ENCODE measurements at places on chromosomes 5 and 9. TPM values are rescaled to one million over a fixed set of nuclear protein-coding genes. Genes with fewer than 3 reads are reported as not detected.

- no peak for DNase-seq
These were observed 743.0 kb downstream of the KCTD16 start for GRCh38 chr5:144913661-144914060.

GRCh38 chr5:10049858-10050455, 199.7 kb downstream of the ATPSCKMT start:
- DNase-seq, result no peak

- DNase-seq, result no peak
These were observed 3.4 kb downstream of the IL13 start for GRCh38 chr5:132661231-132662003.

DNA sequence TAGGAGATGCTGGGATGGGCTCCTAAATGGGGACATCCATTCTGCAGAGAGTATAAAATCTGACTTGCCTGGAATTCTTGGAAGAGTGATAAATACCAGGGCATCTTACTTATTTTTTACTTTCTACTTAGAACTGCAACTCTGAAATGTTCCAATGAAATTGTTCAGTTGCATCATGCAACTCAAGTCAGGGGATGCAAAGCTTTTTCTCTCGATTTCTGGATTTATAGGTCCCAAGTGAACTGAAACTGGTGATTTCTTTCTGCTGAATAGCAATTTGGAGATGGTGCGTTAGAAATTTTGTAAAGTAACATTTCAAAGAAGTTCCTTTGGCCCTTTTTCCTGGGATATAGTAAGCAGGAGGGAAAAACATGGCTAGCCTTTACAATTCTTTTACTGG, 238.4 kb upstream of the CD180 start:
- DNase-seq, result no peak

GRCh38 chr5:28117691-28118090, 1079.3 kb upstream of the CDH9 start:
- peak; percentile 35 for DNase-seq

GRCh38 chr5:174555726-174556125, 168.7 kb upstream of the MSX2 start:
- DNase-seq, result no peak

DNA sequence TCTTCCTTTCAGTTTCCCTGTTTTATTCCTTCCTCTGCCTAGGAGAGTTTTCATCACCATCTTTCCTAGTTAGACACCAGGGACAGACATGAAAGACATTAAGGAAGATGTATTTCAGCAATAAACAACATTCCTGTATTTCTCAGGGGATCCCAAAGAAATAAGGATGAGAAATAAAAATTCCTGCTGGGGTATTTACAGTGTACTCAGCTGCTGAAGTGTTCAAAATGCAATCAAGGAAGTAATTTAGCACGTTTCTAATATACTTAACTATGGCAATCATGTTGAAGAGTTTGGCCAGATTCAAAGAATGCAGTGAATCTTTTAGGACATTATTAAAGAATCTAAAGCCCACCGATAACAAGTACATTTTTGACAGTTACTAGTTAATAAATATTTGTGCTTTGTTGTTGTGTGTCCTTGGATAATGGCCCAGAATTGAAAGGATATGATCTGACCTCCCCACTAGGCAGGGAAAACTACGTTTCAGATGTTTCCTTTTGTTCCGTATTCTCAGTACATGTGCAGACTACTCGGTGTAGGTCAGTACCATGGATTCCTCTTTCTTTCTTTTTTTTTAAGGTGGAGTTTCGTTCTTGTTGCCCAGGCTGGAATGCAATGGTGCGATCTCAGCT, 46.8 kb downstream of the INIP start:
- DNase-seq, result no peak

GRCh38 chr5:5178136-5178535, 38.0 kb downstream of the ADAMTS16 start:
- no peak for DNase-seq

DNA sequence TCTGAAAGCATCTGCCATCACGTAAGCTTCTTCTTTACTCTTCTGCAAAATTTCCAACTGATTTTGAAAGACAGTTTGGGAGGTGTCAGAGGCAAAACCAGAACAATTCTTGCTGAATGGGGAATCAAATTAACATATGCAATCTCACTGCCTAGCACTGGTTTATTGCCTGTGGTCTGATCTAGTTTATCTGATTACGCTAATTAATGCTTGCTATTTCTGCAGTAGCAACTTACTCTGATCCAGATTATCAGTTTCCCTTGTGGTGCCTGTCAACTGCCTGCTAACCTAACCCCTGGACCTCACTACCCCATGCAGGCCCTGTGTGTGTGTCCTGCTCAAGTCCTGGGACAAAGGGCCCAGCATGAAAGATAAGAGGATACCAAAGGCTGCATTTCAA, 40.3 kb downstream of the CCDC125 start:
- no peak for DNase-seq

DNA sequence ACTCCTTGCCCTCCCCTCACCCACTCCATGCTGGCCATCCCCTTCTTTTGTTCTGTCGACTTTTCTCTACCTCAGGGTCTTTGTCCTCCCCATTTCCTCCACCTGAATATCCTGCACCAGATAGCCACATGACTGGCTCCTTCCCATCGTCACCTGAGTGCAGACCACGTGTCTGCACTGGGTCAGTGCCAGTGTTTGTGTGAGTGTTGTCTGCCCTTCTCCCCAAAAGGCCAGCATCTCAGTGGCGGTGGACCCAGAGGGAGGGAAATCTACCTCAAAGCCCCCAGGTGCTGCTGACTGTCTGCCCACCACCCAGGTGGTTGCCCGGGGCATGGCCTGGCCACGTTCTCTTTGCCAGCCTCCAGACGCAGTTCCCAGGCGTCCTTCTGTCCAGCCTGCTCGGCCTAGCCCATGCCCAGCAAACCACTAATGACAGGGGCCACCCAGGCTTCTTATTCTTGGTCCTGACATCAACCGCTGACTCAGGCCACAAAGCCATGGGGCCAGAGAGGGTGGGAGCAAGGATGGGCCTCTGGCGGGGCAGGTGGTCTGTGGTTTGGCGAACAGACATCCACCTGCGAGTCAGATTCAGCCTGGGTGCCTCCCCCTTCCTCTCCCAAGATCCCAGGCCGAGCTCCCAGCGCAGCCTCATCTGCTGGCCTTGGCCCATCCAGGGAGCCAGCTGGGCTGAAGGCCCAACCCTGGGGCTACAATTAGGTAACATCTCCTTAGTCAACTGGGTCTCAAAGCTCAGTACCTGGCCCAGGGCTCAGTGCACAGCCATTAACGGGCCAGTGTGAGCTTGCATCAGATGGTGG, 5.5 kb upstream of the NINJ1 start:
- no peak for DNase-seq

DNA sequence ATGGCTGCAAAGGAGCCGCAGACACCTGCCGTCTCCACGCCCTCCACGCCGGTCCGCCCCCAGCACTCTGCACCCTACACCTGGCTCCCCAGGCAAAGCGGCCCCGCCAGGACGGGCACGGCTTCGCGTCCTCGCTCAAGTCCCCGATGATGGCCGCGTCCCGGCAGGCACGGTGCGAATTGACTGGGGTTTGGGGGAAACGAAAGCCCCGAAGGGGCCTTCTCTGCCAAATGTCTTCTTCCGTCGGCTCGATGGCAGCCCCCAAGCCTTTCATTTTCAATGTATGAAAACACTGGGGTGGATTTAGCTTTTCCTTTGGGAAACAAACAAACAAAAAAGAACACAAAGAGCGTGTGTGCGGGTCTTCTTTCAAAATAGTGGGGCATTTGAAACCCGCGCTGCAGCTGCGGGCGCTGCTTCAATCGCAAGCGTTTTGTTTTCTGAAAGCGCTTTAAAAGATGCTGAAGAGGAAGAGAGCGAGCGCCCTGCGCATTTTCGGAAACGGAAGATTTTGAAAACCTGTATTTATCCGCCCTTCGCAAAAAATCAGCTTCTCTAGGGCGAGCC, 160.0 kb downstream of the RMI1 start:
- DNase-seq, result no peak

DNA sequence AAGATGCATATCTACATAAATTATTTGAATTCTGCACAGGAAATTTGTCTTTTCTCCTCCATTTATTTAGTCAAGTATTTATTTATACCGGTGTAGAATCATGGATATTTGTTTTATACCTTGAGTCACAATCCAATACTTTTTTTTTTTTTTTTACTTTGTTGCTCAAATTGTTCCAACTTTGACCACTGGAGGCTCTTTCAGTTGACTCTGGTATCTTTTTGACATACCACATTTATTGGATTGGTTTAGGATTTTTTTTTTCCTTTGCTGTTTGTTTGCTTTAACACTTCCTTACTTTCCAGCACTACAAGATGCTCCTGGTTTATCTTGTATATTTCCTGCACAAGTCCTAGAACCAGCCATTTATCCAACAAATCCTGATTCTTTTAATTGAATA, 543.1 kb upstream of the RIOK2 start:
- no peak for DNase-seq

GRCh38 chr5:57666582-57666981, 184.0 kb upstream of the ACTBL2 start:
- no peak for DNase-seq

SHROOM1 gene
- polyA plus RNA-seq, result 3.4 TPM

PCDHB13 gene
- not detected for polyA plus RNA-seq

ADGRD2 gene
- 0.11 TPM for polyA plus RNA-seq

ARHGAP26 gene
- 5.1 TPM for polyA plus RNA-seq

EIF4EBP3 gene
- 11.6 TPM for polyA plus RNA-seq
